ENCODE measurements at places on chromosomes 5 and 9.

DNA sequence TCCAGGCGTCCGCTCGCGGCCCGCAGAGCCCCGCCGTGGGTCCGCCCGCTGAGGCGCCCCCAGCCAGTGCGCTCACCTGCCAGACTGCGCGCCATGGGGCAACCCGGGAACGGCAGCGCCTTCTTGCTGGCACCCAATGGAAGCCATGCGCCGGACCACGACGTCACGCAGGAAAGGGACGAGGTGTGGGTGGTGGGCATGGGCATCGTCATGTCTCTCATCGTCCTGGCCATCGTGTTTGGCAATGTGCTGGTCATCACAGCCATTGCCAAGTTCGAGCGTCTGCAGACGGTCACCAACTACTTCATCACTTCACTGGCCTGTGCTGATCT is 294 bp downstream of the ADRB2 start:
- no peak for DNase-seq

- no peak for DNase-seq
Observed at GRCh38 chr5:12920527-12920926, 1016.3 kb upstream of the CTNND2 start.

DNA sequence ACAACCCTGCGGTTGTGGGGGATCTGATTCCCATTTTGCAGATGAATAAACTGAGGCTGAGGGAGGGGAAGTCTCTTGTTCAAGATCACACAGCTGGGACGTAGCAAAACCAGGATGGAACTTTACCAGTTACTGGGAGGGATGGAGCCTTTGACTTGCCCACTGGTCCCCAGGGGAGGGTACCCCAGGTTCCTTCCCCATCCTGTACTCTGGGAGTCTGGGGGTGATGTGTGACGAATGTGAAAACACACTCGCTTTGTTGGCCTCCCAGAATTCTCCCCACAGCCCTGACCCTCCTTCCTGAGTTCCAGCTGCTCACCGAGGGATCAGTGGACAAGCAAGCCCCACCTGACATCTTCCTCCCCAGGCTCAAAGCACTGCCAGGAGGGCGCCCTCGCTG is 135.1 kb downstream of the NSG2 start:
- no peak for DNase-seq

GRCh38 chr5:142883025-142883424 is 112.8 kb downstream of the ARHGAP26 start:
- DNase-seq: no peak

DNA sequence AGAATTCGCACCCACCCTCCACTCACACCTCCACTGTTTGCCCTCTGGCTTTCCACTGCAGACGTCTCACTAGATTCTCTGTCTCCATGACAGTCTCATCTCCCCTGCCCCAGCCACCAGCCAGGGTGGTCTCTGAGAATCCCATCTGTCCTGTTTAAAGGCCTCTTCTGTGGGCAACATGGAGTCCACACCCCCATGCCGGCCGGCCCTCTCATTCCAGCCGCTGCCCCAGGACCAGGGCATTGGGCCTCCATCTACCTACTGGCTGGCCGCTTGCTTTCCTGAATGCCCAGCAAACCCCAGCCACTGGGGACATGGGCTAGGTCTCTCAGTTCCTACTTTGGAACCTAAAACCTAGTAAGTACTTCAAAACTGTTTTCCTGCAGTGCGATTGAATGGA is 65.6 kb upstream of the RUFY1 start:
- DNase-seq: no peak

DNA sequence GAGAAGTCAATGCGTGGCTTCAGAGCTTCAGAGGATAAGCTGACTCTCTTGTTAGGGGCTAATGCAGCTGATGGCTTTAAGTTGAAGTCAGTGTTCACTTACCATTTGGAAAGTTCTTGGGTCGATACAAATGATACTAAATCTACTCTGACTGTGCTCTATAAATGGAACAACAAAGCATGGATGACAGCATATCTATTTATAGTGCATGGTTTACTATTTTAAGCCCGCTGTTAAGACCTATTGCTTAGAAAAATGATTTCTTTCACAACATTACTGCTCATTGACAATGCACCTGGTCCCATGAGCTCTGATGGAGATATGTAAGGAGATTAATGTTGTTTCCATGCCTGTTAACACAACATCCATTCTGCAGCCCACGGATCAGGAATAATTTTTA is 435.7 kb downstream of the MAT2B start:
- no peak for DNase-seq

DNA sequence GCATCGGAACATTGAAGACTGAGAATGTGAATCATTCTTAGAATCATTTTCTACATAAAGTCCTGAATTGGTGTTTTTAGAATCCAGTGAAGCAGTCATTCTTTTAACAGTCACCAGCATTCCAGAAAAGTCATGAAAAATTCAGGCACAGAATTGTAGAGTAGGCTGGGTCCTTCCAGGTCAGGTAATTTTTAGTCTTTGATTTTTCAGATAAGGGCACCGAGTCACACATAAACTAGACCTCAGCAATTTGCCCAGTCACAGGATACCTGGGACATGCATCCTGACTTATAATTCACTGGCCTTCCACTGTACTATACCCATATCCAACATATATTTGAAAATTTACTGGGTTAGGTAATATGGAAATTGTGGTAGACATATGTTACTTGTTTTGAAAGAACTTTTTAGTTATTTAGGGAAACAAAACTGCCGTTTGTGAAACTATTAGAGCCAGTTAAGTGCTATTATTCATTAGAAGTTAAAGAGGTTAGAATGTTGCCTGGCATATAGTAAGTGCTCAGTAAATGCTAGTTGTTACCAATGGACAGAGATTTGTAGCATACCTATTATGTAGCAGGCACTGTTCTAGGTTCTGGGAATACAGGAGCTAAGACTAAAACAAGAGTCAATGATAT is 10.9 kb downstream of the MAN2A1 start:
- DNase-seq: no peak

DNA sequence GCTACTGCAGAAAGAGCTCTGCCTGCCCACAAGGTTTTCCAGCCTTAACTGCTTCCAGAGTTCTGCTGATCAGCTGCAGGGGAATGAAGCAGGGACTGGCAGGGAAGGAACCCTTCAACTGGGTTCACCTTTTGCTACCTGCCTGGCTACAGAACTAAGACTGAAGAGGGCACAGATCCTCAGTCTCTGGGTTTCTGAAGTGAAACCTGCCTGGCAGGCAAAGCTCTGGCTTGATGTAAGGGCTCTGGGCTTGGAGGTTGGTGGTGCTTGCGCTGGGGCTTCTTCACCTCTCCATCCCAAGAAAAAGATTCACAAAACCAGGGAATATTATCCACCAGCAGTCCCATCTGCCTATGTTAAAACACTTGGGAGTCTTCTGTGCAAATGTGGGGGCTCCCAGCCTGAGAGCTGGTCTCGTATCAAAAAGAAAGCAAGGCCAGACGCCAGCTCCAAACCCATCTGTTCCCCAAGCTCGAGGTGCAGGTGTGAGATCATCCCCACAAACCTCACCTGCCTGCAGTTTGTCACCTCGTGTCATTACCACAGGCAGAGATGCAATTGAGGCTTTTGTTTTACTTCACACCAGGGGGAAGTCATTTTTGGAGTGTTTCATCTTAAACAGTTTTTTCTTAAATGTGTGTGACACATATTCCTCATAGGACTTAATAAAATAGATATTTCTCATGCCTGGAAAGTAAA is 58.3 kb downstream of the BNC2 start:
- DNase-seq: no peak

DNA sequence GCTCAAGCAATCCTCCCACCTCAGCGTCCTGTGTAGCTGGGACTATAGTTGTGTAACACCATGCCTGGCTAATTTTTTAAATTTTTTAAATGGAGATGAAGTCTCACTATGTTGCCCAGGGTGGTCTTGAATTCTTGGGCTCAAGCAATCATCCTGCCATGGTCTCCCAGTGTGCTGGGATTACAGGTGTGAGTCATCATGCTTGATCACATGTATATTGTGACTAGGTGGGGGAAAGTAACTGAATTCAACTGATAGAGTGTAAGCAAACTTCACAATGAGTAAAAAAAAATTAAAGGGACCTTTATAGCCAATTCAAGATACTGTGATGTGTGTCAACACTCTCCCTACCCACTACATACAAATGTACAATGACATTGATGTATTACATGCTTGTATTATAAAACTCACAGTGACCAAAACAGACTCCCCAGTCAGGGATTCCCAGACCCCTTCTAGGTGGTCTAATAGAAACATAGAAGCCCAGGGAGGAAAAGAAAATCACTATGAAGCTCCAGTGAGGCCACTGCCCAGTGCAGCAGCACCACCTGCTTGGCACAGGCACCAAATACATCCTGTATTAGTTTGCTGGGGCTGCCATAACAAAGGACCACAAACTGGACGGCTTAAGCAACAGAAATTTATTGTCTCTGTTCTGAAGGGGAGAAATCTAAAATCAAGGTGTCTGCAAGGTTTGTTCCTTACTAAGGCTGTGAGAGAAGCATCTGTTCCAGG is 8.8 kb downstream of the PLGRKT start:
- no peak for DNase-seq

DNA sequence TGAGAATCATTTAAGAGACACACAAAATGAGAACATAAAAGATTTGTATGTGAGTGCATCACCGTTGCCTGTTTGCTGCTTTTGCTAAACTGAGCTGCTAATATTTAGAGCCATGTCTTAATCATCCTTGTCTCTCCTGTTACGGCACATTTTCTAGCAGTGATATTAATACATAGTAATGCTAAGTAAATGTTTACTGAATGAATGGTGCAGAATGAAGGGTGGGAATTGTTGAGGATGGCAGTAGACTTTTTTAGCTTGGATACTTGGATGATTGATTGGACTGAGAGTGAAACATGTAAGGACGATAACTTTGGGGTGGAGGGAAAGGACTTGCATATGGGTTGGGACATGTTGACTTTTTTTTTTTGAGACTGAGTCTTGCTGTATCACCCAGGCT is 102.3 kb upstream of the ABCA1 start:
- no peak for DNase-seq

DNA sequence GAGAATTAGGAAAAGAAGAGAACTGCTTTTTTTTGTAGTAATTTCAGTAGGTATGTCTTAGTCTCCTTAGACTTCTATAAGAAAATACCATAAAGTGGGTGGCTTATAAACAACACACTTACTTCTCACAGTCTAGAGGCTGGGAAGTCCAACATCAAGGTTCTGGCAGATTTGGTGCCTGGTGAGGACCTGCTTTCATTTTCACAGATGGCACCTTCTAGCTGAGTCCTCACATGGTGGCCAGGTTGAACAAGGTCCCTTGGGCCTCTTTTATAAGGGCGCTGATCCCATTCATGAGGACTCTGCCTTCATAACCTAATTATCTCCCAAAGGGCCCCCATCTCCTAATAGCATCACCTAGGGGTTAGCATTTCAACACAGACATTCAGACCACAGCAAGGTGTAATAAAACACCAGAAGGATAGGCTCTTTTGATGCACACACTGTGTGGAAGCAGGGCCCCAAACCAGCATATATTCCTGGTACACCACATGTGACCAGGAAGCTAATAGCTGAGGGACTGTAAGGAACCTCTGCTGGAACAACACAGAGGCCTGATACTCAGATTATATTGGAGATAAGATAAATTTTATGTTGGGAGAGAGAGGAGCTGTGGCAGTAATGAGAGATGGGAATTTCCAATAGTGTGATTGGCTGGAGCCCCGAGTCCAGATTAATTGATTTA is 384.9 kb downstream of the RAB3C start:
- no peak for DNase-seq

GRCh38 chr5:96385538-96385937 is 47.5 kb downstream of the PCSK1 start:
- no peak for DNase-seq

- DNase-seq: no peak
Observed at GRCh38 chr5:78841767-78842166, 143.3 kb downstream of the ARSB start.

DNA sequence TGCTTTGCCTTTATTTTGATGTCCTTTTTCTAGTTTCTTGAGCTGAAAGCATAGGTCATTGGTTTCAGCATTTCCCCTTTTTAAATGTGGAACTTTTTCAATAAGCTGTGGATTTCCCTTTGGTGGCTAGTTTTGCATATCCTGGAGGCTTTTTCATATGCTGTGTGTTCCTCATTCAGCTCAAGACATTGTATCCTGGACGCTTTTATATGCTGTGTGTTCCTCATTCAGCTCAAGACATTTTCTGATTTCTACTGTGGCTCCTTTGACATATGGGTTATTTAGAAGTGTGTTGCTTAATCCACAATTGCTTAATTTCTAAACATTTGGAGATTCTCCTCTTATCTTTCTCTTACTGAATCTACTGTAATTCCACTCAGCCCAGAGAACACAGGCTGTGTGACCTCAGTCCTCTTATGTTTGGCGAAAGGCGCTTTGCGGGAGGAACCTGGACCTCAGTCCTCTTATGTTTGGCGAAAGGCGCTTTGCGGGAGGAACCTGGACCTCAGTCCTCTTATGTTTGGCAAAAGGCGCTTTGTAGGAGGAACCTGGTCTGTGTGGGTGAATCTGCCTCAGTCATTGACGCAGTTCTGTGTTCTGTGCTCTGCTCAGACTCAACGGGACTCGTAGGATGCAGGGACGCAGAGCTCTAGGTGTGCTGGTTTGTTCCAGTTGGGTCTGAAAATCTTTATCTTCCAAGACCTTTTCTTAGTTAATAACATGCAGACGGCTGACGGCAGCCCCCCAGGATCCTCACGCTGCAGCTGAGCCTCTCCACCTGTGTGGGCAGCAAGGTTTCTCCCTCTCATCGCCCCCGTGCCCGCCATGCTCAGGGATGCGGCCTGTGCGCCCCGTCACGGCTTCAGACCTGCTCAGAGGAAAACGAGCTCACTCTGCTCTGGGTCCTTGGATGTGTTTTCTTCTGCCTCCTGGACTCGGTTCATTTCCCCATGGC is 6.0 kb upstream of the SLC9A3 start:
- DNase-seq: no peak

- no peak for DNase-seq
Observed at GRCh38 chr5:61299261-61299681, 32.8 kb upstream of the ZSWIM6 start.

DNA sequence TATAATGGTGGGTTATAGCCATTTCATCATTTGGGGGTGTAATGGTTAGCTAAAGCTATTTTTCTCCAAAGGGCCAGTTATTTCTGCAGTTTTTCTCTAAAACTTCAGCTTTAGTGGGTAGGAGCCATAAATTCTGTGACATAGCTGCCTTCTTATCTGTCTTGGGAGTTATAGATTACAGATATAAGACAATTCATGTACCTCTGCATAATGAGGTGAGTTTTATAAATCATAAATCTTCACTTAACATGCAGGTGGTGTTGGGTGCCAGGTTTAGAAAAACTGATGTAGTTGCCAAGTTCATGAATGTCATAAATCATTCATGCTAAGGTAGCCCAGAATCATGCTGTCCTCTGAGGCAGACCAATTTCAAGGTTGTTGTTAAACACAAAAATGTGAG is 10.0 kb upstream of the HSPA9 start:
- DNase-seq: no peak

GRCh38 chr5:42654645-42655044 is 102.0 kb upstream of the CCDC152 start:
- DNase-seq: no peak
